ENCODE measurements at places on chromosomes 1 and 21.

GRCh38 chr1:37628026-37628556 is 6.6 kb downstream of the RSPO1 start:
- DNase-seq, result no peak

- DNase-seq, result peak; percentile 64
Observed at GRCh38 chr1:17011439-17012307, at the start of gene ATP13A2. ATP13A2 (minus strand) TSS chr1:17011928; CDS start chr1:17011738, 190 bp downstream.

- DNase-seq, result no peak
Observed at GRCh38 chr1:94332516-94332915, 85.7 kb upstream of the ABCD3 start.

DNA sequence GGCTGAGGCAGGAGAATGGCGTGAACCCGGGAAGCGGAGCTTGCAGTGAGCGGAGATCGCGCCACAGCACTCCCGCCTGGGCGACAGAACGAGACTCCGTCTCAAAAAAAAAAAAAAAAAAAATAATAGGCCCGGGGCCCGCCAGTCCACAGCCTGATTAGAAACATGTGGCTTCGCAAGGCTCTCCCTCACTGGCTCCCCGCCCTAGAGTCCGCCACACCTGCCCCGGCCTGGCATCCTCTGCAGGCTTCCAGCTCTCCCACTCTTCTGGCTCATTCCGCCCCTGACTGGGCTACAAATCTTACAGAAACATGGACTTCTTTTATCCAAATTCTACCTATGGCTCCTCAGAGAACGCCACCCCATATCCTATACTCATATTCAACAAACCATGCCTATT is 32.4 kb downstream of the PGBD5 start:
- DNase-seq, result no peak

DNA sequence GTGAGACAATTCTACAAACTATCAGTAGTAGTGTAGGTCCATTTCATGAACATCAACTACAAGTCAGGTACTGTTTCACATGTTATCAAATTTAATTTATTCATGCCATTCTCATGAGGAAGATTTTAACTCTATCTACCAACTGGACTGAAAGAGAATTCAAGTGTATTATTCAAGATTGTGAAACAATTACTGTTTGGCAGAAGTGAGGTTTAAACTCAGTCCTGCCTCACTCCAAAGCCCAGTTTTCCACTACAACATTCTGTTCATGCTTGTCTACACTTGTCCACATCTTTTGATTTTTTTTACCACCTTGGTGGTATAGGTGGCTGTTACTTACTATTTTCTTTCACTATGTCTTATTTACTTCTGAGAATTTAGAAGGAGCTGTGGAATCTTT is 272.9 kb downstream of the TGFB2 start:
- DNase-seq, result no peak

DNA sequence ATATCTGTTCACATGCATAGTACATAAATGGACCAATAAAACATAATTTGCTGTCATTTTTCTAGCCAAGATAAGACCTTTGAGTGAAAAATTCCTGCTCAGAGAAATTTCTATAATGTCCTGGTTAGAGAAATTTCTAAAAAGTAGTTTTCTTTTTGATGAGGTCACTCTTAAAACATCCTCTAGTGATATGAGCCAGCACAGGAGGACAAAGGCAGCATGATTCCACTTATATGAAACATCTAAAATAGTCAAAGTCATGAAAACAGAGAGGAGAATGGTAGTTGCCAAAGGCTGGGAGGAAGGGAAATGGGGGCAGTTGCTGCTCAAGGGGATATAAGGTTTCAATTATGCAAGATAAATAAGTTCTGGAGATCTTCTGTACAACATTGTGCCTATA is 239.4 kb downstream of the BACH1 start:
- DNase-seq, result no peak
